ENCODE measurements at places on chromosomes 7 and 10.

DNA sequence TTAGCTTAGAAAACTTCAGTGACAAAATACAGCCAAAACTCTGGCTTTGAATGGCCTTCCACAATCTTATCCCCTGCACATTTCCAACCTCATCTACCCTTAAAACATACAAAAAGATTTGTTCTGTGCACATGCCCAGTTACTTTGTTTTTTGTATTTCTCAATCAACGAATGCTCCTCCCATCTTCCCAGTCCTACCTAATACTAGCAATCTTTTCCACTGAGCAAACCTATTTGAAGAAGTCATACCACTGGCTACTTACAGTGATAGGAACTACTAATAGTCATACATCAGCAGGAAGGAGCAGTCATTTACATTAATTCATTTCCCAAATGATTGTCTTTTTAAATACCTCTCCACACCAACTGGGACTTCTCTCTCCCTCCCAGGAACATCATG is 2.5 kb downstream of the USP54 start:
- no peak for DNase-seq

DNA sequence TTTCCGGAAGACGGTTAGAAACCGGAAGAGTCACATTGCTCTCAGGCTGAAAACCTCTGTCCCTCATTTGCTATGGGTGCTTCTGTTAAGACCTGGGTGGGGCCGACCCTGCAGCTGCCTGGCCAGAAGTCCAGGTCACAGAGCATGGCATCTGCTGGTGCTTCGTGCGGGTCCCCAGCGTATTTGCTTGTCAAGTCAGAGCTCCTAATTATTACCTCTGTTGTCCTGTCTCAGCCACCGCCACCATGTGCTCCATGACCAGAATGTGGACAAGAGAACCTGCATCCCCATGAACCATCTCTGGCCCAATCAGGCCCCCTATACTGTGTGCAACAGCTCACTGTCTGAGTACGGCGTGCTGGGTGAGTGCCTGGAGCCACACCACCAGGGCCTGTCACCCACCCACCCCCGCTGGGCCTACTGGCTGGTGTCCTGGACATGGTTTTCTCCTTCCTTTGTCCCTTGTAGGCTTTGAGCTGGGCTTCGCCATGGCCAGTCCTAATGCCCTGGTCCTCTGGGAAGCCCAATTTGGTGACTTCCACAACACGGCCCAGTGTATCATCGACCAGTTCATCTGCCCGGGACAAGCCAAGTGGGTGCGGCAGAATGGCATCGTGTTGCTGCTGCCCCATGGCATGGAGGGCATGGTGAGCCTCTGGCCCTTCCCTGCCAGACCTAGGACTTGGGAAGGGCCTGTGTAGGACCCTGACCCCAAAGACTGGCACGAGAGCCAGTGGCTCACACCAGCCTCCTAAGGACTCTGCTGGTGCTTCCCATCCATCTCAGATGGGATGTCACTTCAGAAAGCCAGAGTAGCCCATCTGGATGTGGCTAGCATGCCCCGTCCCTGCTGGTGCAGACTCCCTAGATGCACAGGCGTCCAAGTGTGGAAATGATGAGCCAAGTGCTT is 51.3 kb upstream of the ZMIZ2 start:
- no peak for DNase-seq

DNA sequence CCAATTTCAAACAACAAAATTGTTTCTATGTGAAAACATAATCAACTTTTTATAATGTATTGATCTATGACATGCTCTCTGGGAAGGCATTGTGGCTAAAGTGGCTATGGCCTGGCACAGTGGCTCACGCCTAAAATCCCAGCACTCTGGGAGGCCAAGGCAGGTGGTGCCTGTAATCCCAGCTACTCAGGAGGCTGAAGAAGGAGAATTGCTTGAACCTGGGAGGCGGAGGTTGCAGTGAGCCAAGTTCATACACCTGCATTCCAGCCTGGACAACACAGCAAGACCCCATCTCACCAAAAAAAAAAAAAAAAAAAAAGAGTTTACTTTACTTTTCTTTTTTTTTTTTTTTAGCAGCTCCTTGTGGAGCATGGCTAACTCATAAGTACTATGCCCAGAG is 38.9 kb upstream of the CPN1 start:
- DNase-seq: no peak

DNA sequence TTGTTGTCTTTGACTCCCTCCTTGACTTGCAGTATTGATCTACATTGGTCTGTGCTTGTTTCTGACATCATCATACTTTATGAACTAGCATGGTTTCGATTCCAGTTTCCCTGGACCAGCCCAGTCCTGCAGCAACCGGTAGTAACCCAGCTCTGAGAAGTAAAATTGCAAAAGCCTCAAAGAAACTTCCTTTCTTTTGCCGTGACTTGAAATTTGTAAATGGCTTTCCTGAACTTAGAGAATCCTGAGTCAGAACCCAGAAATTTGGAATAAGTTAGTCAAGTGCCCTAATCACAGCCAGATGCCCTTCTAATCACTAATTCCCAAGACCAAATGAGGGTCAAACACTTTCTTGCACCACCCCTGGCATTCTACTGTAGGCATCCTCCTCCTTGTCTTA is 15.0 kb downstream of the TAS2R60 start:
- DNase-seq: no peak

DNA sequence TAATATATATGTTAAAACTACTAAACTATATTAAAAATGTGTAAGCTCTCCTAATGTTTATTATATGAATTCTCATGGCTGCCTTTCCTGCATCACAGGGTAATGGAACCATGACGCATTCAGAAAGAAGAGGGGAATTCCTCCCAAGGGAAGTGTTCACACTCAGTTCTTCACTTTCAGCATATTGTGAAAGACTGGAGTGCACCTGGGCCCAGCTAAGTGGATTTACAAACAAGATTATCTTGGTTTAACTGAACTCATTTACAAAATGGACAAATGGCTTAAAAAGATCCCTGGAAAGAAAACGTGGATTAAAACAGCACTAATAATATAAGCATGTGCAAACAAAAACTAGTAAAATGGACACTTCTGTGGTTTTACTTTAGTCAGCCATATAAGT is 149.8 kb downstream of the DOCK4 start:
- DNase-seq: no peak
